HepG2 (cell line): ENCODE measurements at places on chromosomes 2 and 18. TPM values are rescaled to one million over a fixed set of nuclear protein-coding genes. Genes with fewer than 3 reads are reported as not detected.
A peak's percentile ranks its signal among the peaks of the same experiment; 100 is the strongest.

The SKOR2 gene
- not detected in 2 replicates for total RNA-seq

The POTEI gene
- total RNA-seq = 0.48 and 1.5 TPM in 2 replicates

The KLHL41 gene
- total RNA-seq = 0.27 and 0.31 TPM in 2 replicates

The PTPRM gene
- total RNA-seq = 6.5 and 12.6 TPM in 2 replicates

The ITM2C gene
- 40.7 and 70.5 TPM in 2 replicates for total RNA-seq

The CABYR gene
- total RNA-seq = 0.38 and 0.71 TPM in 2 replicates

The G6PC2 gene
- not detected in 2 replicates for total RNA-seq

The C18orf54 gene
- 2.5 and 8.1 TPM in 2 replicates for total RNA-seq

The ASTL gene
- not detected in 2 replicates for total RNA-seq

The ORMDL1 gene
- 29.5 and 67.5 TPM in 2 replicates for total RNA-seq

The UGT1A10 gene
- total RNA-seq = 0.10 TPM in 1 of 2 replicates, not detected in the other

The EMX1 gene
- 3.9 and 4.9 TPM in 2 replicates for total RNA-seq

DNA sequence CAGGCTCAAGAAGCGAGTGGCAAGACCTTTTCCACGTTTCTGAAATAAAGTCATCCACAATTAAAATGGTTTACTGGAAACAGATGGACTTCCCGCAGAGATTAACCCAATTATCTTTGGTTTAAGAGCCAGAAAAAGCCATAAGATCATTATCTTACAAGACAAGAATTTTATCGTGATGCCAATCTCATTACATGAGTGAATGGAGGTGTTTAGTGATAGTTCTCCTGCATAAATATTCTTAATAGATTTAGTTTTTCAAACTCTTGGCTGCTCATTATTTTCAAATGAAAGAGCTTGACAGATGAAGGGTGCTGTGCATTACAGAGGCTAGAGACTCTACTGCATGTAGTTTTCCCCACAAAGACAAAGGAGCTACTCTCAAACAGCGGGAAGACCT is 1028.4 kb upstream of the PIK3C3 start:
- no peak for DNase-seq

DNA sequence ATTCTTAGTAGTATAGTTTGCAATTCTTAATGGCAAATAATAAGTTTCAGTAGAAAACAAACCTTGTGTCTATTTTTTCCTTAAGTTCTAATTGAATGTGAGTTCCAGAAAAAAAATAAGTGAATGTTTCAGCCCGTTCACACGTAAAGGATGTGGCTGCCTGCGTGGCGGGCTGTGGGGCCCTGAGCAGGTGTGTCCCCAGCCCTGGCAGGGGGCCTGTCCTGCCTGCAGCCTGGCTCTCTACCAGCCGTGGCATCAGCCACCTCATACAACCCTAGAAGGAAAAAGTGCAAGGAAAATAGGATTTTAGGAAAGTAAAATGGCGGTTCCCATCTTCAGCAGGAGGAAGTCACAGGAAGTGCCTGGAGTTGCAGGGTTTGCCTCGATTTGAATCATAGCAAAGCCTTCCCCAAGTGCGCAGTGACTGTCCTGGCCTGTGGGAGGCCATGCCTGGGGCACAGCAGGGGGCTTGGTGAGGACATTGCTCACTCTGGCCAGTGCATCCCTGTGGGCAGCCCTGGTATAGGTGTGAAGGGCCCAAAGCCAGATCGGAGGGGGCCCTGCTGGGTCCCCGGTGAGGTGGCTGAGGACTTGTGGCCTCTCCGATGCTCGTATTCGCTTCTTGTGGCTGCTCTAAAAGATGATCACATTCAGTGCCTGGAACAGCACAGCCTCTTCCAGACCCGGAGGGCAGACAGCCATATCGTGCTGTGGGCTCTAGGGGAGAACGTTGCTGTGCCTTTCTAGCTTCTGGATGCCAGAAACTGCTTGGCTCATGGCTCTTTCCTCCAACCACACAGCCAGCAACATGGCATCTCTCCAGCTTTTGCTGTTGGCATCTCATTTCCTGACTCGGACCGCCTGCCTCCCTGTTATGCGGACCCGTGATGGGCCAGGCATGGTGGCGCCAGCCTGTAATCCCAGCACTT is 12.6 kb downstream of the DTYMK start:
- DNase-seq = peak; percentile 28

DNA sequence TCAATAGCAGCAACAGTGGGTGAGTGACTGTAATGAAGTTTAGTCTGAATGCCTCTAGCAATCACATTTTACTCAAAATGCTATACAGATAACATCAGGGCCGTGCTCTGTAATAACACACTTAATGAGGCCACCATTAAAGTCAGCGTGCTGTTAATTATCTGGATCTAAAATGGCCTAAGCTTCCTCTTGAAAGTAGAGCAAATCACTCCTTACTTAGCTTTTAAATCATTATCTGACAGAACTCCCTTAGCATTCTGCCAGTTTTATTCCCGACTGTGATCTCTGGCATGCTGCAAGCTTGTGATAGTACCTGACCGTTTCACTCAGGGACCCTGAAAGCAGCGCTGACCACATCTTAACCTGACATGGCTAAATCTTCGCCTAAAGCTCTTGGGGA is 9.0 kb downstream of the RPS7 start:
- no peak for DNase-seq

- no peak for DNase-seq
Measured at GRCh38 chr18:51137891-51138290, 59.6 kb downstream of the MEX3C start.

DNA sequence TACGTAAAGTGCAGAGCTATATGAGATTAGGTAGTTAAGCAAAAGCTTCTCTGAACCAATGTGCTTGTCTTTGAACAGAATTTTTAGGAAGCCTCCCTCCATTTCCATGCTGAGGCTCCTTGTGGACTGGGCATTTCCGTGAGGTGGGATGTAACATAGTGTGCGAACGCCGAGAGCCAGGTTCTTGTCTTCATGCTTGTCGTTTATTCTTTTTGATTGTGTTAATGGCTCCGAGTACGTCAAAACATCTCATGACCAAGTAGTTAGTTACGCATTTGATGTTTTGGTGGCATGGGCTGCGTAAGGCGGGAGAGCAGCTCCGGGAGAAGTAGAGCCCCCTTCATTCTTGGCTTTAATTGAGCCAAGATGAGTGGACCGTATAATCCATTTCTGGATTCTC is 32.9 kb downstream of the DGKD start:
- no peak for DNase-seq

DNA sequence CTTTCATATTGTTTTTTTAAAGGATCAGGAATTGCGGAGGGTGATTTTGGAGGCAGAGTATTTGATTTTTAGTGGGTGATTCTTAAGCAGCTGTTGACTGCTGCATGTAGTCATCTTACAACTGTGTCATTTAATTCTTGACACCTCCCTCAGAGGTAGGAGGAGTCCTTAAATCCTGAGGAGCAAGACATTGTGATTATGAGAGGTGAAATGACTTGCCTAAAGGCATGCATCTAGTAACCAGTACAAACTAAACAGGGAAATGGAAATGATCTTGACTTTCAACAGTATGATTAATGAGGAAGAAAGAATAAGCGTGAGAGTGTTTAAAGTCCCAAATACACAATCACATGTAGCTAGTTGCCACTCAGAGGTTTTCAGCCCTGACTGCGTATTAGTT is 440.7 kb downstream of the THSD7B start:
- DNase-seq = no peak

GRCh38 chr2:140108706-140109475 is 1328.7 kb upstream of the NXPH2 start:
- DNase-seq = no peak

GRCh38 chr2:237259201-237259600 is 154.8 kb downstream of the COL6A3 start:
- DNase-seq = no peak

- no peak for DNase-seq
Measured at GRCh38 chr2:128372621-128373341, 54.1 kb upstream of the HS6ST1 start.

DNA sequence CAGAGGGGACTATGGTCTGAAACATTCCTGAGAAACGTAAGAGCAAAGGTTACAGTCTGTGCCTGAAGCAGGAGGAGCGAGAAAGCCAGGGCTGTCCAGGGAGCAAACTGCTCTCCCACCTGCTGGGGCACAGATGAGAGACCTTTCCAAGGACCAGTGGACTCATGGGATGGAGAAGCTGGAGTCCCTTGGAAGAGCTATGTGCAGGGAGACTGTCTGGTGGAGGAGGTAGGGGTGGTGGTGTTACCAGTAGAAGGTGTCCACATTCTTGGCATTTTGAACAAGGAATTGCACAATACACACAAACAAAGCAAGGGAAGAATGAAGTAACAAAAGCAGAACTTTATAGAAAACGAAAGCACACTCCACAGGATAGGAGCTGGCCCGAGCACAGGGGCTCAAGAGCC is 97.9 kb upstream of the CYRIA start:
- DNase-seq = no peak

GRCh38 chr18:79442508-79443221 is 46.9 kb downstream of the NFATC1 start:
- no peak for DNase-seq

- no peak for DNase-seq
Measured at GRCh38 chr2:184452907-184453306, 145.4 kb upstream of the ZNF804A start.

DNA sequence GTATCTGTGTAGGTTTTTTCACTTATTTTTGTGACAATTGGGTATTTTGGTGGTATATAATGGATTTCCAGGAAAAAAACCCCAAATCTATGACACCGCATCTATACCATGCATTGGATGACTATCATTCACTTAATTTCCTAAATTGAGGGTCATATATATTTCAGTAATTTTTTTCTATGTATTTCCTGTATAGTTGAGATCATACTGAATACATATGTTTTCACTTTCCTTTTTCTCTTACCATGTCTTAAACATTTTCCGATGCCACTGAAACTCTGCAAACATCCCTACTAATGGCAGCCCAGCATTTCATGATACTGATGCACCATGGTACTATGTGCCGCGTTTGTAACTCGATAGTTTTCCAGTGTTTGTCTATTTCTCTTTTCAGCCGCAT is 40.4 kb downstream of the CDKL4 start:
- DNase-seq = no peak

DNA sequence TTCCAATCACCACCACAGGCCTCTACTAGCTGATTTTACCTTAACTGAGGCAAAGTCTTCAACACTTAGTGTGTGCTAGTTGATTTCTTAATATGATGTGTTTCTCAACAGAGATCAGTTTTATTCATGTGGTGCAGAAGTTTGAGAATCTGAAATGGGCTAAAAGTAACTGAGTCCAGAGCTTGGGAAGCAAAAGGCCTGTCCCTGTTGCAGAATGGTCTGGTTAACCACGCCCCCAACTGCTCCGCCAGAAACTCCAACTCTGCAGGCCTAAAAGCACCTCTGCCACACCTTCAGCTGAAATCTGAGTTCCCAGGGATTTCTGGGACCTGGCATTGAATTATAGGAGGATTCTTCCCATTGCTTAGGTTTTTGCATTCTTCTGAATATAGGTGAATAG is 44.9 kb downstream of the TWIST2 start:
- no peak for DNase-seq

DNA sequence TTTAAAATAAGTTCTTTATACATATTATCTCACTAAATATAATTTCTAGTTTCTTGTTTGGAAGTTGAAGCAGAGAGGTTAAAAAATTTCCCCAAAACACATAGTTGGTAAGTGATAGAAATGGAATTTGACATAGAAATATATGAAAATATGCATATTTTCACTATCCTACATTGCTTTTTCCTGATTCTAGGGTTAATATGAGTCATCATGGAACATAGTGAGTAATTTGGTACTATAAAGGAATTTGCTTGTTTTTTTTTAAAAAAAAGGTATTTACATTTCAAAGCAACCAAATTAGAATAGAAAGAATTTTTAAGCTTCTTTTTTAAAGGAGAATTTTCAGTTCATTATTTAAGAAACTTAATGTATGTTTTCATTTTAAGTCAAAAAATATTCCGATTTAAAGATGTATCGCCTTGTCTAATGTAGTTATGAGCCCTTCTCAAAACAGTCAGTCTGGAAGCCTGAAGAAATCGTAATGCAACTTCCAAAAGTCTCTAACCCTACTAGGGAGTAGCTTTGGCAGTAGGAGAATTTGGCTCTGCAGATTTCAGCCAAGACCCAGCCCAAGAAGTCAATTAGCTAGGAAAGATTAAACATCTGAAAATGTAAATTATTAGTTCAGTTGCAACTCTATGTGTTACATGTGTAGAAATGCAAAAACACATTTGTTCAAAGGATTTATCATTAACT is 147.3 kb downstream of the RDH14 start:
- no peak for DNase-seq

DNA sequence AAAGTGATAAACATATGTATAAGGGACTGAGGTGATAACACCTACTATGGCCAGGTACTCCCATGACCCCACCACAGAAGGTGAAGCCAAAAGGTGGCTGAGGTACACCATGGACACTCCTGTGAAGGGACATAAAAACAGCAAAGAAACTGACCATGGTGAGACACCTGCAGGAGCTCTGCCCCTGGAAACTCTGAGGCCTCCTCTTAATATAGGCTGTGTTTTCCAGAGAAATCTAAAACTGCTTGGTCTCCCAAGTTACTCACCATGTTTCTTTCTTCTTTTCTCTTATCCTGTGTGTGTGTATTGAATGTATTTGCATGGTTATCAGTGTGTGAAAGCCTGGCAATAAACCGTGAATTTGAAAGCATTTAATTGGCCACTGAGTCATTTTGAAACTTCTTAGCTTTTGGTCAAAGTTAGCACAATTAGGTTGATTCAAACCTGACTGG is 739.3 kb upstream of the GCFC2 start:
- DNase-seq = no peak

GRCh38 chr2:137511526-137511925 is 452.7 kb upstream of the HNMT start:
- no peak for DNase-seq

DNA sequence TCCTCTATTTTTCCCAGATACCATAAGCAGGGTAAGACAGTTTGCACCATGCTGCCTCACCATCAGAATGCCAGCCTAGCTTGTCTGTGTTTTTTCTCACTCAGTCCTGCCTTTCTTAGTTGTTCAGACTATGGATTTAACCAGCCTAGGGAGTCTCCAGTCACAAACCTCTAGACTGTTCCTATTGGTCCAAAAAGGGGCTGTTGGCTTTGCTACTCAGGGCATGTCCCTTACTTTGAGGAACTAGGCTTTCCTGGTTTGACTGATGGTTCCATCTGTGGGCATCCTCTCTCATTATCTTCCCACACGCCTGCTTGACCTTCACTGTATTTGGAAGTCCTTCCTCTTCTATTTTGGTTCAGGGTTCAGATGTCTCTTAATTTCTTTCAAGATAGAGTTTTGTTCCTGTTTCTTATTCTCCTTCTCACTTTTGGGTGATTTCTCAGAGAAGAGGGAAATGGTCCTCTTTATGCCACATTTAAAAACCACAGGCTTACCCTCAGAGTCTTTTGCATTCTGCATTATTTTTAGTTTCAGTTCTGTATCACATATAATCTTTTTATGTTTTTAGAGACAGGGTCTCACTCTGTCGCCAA is 31.3 kb upstream of the TMEM131 start:
- no peak for DNase-seq

GRCh38 chr2:1068822-1069221 is 118.2 kb downstream of the SNTG2 start:
- no peak for DNase-seq

GRCh38 chr18:24486684-24487083 is 26.2 kb downstream of the HRH4 start:
- no peak for DNase-seq

- DNase-seq = no peak
Measured at GRCh38 chr2:171509945-171510731, 12.1 kb upstream of the CYBRD1 start.

- no peak for DNase-seq
Measured at GRCh38 chr2:29531626-29532025, 389.8 kb downstream of the ALK start.
